ENCODE measurements at places on chromosomes 7 and 10.

DNA sequence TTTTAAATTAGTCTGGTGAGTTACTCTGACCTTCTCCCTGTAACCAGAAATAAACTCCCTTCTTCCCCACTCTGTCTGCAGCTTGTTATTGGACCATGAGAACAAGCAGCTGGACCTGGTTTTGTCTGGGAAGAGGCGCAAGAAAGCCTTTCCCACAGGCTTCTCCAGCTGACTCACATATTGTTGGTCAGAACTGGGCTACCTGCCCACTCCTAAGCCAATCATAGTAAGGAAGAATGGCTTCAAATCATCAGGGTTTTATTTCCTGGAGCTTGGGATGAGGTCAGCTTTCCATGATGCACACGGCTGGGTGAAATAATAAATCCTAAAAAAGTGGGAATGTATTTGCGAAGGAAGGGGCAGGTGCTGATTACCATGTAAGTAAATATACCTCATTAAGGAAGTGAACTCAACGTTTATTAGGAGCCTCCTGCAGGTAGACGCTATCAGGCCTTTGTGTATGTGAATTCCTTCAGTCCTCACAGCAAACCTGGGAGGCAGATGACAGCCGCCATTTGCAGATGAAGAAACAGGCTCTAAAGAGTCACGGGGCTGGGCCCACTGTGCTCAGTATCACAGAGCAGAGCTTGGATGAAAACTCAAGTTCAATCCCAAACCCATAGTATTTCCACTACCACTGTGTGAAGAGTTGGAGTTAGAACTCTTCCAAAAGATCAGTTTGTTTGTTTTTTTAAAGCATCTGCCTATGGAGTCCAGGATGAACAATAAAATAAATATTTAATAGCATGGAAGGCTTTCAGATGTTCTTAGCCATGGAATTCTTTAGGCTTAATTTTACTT, 32.8 kb downstream of the IL15RA start:
- peak; percentile 56 for DNase-seq

DNA sequence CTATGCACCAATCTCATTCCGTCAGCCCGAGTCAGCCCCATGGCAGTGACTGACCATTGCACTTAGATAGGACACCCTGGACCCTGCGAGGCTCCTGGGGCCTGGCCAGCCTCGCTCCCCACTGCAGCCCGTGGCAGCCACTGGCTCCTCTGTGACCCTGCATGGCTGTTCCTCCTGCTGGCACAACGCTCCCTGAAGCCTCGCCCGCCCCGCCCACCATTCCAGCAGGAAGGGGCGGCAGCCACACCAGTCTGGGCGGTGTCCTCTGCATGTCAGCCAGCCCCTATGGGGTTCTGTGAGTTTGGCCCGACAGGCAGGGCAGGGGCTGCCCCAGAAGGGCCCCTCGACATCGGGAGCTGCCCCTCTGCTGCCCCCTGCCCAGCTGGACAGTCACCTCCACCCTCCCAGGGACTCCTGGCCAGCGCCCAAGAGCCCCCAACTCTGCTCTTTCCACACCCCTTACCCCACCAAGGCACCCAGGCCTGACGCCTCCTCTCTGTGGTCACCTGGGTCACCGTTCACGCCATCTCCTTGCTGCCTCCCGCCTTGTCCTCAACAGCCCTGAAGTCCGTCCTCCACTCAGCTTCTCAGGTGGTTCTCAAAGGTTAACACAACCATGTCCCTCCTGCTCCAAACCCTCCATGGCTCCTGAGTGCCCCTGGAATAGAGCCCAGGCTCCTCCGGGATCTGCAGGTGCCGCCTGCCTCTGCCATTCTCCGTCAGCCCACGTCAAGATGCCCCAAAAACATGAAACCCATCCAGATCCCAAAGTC, 103.5 kb downstream of the MICALL2 start:
- no peak for DNase-seq

DNA sequence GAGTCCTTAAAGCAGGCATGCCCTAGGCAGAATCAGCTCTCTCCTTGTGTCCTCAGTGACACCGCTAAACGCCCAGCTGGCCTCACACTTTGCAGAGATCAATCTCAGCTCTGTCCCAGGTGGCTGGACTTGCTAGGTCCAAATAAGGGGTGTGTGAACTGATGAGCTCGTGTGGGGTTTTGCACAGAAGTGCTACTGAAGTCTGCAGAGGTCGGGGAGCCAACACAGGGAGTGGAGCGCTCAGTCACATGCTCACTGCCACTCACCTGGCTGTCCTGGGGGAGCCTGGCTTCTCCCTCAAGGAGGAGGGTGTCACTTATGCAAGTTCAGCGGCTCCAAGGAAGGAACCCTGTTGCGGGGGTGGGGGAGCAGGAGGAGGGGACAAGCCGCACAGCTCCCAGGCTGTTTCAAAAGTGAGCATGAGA, 2.0 kb downstream of the ELN start:
- no peak for DNase-seq

DNA sequence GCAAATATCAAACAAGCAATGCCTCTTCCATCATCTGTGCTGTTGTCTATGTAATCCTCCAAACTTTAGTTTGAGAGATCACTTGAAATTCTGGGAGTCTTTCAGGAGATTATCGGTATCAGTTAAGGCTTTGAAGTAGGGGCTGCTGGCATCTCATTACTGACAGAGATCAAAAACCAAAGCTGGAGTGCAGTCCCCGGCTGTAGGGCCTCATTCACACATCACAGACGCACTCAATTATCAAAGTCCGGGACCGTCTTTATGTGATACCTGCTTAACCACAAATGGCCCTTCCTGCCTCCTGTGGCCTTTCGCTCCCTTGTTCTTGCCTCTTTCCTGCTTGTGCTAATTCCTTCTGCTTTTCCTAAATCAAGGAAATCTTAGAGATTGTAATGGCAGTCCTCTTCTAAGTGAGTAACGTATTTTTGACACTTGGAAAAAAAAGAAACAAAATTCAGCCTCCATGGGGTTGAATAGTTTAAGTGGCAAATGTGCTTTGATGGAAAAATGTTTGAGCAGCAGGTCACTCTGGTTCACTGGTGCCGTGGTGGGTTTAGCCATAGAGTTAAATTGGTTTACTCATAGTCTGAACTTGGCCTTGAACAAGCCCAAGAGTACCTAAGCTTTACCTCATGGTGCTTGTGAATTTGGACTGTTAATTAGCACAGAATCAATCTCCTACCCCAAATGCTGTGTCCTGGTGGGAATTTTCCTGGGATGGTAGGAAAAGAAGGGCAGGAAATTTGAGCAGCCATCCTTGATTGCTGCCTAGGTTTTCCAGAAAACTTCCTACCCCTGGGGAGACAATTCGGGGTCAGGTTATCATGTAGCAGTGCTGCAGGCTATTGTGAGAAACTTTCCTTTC, 178.9 kb upstream of the LYZL1 start:
- no peak for DNase-seq

DNA sequence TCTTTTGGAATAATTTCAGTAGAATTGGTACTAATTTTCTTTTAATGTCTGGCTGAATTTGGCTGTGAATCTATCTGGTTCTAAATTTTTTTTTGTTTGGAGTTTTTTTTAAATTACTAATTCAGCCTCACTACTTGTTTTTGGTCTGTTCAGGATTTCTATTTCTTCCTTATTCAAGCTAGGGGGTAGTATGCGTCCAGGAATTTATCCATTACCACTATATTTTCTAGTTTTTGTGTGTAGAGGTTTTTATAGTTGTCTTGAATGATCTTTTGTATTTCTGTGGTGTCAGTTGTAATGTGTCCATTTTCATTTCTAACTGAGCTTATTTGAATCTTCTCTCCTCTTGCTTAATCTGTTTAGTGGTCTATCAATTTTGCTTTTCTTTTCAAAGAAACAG, 48.9 kb upstream of the ICA1 start:
- DNase-seq: no peak

DNA sequence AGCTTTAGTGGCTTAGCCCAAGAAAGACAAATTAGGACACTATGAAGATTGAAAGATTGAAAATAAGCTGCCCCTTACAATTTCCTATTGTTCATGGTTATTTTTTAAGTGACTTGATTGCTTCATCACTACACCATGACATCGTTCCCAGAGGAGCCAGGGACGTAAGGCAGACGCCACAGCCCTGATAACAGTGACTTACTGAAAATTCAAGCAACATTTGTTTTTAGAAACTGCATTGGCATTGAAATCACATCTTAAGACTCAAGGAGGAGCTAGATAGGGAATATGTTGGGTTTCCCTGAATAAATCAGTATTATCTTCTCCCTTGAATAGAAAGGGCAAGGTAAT, 38.7 kb upstream of the ANK3 start:
- no peak for DNase-seq

GRCh38 chr10:77284797-77285196, 352.8 kb downstream of the KCNMA1 start:
- no peak for DNase-seq

DNA sequence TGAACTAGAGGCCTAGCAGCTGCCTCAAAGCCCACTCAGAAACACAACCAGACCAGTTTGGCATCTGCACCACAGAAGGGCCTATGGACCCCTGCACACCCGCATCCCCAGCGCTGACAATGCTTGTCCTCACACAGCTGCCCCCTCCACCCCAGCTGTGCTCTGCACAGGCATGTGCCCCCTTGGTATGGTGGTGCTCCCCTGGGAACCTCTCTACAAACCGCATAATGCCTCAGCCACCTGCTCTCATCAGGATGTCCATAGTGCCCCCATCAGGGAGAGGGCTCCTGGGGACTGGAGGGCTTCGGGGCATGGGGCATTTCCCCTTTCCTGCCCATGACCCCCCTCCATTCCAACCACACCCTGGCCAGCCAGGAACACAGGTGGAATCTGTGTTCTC, 347.5 kb downstream of the GRID1 start:
- no peak for DNase-seq

DNA sequence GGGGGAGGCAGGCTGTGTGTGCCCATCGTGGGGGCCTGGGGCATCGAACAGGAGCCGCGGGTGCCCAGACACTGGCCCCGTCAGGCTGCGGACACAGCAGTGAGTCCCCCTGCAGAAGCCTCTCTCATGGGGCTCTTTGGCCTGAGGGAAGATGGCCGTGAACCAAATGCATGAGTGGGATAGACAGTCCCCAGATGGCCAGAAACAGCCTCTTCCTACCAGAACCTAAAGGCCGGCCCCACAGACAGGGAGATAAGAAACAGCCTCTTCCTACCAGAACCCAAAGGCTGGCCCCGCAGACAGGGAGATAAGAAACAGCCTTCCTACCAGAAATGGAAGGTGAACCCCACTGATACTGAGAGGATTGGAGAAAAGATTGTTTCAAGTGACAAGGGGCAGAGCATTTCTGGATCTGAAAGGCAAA, 16.6 kb downstream of the IDI2 start:
- DNase-seq: no peak

DNA sequence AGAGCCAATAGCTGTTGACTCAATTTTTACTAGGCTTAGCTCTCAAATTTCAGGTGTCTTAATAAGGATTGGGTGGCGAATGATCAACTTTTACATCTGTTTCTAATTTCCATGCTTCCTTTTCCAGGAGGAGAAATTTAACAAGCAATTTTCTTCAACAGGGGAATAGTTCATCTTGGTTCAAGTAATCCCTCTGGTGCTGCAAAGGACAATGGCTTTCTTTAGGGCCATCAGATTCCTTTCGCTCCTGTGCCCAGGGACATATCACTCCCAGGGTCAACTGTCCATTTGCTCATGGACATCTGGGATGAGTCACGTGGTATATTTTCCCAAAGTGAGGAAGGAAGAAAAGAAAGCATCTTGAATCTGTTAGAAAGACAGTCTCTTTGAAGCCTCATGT, 313.3 kb downstream of the FRMD4A start:
- DNase-seq: no peak

- no peak for DNase-seq
Observed at GRCh38 chr10:61784354-61785133, 117.0 kb upstream of the ARID5B start.

DNA sequence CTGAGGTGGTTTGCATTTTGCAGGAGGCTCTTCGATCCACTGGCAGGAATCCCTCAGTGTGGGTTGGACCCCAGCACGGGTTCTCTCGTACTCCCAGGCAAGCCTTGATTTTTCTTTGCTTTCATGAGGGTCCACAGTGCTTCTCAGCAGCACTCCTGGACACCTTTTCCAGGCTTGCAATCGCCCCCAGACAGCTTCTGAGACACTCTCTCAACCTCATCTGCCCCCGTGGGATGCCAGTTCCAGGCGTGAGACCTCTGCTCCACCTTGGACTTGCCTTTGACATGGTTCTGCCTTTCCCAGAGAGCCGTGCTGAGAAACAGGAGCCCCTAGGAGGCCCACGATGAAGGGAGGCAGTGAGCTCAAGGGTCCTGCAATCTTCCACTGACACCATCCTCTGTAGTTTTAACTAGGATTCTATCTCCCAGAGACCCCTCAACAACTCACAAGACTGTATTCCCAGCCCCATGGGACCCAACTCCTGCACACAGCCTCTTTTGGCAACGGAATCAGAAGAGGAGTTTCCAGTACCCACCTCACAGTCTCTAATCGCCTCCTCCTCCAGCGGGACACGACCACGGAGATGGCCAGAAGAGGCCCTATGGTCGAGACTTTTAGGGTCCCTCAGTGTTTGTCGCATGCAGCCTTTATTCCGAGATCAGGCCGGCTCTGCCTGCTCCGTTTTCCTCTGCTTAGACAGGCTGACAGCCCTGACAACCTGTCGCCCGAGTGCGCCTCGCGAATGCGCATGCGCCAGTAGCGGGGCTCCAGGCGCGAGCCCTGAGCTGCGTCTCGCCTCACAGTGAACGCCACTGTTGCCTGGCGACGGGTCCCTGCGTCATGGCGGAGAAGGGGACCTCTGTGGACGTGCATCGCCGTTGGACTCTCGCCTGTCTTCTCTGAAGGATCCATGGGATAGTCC, 26.0 kb upstream of the ZNF273 start:
- peak; percentile 38 for DNase-seq

DNA sequence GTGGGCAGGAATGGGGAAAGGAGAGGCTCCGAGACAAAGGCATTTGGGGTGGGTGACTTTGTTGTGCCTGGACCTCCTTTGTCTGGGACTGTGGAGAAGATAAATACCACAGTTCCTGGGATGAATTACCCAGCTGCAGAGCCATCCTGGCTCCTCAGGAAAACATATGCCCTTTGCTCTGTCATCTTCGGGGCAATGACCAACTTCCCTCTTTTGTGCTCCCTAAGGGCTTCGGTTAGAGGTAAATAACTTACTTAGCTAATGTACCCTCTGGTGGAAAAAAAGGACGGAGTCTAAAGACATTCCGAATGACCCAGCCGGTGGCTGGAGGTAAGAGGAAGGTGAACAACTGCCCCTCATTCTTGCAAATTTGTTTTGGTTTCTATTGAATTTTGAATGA, 345.7 kb downstream of the GATA3 start:
- DNase-seq: no peak

- DNase-seq: no peak
Observed at GRCh38 chr10:131259535-131259934, 52.0 kb downstream of the TCERG1L start.
